Hematopoietic multipotent progenitor cell treated with erythropoietin and hydrocortisone succinate and interleukin-3 and kit ligand, for 17 days (in vitro differentiated cells): ENCODE measurements at places on chromosomes 6 and 20.

- DNase-seq, result no peak
Measured at GRCh38 chr20:7523288-7523687, 417.0 kb downstream of the HAO1 start.

GRCh38 chr6:46507426-46507825, 16.2 kb upstream of the RCAN2 start:
- DNase-seq, result no peak

DNA sequence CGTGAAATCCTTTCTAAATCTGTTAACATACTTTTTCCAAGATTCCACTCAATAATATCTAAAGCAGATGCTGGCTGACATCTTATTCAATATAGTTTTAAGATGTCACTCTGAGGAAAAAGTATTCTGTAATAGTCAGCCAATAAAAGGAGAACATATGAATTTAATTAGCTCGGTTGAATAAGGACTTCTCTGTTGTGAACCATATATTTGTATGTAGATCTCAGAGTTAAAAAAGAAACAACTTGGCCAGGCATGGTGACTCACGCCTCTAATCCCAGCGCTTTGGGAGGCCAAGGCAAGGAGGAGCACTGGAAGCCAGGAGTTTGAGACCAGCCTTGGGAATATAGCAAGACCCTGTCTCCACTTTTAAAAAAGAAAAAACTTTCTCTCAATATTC, 7.4 kb upstream of the CD24 start:
- DNase-seq, result no peak

GRCh38 chr6:43871933-43872332, 101.9 kb downstream of the VEGFA start:
- no peak for DNase-seq

DNA sequence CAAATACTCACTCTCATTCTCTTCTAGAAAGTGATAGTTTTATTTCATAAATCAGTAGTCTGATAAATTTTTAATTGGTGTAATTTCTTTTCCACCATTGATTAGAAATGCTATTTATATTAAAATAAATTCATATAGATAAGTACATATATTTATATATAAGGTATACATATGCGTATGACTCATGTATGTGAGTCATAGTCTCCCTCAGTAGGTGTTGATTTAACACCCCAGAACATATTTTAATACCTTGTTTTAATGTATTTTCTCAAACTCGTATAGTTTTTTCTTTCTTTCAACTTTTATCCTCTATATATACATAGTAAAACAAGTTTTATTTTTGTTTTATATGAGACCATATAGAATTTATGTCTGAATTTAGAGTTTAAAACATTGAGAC, 130.4 kb downstream of the PLG start:
- DNase-seq, result no peak

DNA sequence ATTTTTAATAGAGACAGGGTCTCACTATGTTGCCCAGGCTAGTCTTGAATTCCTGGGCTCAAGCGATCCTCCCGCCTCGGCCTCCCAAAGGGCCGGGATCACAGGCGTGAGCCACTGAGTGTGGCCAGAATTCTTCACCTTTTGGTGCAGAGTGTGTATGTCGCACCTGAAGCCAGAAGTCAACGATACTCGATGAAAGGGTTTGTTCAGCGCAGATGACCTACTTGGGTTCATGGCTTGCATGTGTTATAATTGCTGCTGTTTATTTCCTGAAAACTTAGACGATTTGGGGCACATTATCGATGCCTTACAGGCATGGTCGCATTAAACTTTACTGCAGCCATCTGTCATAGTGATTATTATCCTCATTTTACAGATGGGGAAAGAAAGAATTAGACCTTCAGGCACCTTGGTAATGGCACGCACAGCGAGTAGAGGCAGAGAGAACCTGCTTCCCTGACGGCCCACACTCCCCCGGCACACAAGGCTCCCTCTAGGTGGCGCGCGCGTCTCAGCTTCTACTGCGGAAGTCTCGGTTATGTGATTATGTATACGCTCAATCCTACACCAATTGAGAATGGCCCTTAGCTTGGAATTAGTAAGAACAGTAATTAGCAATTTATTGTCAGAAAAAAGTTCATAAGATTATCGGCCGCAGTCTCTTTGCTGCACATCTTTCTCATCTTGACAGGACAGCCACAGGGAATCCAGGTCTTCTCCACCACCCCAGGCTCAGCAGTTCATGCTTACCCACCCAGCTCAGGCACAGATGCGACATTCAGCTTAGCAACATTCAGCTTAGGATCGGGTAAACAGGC, 212.8 kb upstream of the PROKR2 start:
- peak; percentile 85 for DNase-seq

- no peak for DNase-seq
Measured at GRCh38 chr6:111985202-111985731, 68.6 kb upstream of the CCN6 start.

DNA sequence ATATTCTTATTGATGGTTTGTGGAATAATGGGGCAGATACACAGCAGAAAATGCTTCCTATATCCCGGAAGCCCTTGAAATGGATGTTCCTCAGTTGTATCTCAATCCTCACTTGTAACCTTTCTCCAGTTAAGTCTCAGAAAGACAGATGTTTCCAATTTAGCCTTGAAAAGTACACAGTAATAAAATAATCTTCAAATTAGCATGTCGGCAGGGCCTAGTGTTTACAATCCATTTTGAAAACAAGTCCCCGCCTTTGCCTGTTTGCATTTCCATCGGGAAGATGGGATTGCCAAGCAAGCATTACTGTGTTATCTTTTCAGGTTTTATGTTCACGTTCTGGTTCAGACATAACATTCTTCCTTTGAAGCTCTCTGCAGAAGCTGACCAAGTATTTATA, 41.5 kb downstream of the SNRNP48 start:
- DNase-seq, result no peak

- DNase-seq, result no peak
Measured at GRCh38 chr20:21181028-21181427, 55.1 kb downstream of the KIZ start.

DNA sequence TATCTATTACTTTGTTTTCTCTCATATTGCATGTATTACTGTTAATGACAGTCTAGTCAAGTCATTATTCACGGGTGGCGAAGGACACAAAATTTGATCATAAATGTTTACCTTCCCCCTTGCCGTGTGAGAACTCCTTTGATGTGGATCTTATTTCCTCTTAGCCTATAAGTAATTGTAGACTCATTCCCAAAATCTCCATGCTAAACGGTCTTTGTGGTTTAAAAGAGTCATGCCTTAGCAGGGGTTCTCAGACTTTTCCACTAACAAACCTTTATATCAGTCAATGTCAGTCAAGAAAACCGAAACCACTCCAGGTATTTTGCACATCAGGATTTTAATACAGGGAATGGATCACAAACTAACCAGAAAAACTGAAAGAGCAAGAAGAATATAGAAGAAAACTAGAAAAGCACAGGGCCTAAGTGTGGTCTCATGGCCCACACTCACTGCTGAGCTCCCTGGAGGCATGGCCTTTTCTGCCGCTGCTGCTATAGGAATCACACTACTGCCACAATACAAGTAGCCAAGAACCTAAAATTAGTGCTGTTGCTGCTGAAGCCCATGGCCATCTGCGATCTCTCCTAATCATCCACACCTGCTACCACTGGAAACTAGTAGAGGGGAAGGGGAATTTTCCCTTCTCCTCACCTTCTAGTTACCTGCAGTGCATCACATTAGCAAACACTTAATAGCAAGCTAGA, 186.0 kb upstream of the POU3F2 start:
- no peak for DNase-seq
